ENCODE measurements at places on chromosomes 3 and 15.

DNA sequence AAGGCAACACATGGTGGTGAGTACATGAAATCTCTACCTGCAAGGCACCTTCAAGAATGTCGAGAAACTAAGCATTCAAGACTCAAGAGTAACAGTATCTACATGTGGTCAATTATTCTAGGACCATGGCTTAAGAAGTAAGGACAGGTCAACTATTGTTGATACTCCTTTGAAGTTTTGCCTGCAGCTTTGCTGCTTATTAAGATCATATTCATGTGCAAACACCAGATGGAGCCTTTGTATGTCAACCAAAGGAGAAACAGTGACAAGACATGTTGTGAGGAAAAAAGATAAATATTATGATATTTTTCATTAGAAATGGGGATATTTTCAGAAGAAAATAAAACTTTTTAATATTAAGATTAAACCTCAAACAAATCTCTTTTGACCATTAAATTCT lies 52.3 kb upstream of the FGF7 start:
- DNase-seq, result no peak

- DNase-seq, result no peak
Observed at GRCh38 chr15:70002897-70003296, 94.8 kb downstream of the TLE3 start.

DNA sequence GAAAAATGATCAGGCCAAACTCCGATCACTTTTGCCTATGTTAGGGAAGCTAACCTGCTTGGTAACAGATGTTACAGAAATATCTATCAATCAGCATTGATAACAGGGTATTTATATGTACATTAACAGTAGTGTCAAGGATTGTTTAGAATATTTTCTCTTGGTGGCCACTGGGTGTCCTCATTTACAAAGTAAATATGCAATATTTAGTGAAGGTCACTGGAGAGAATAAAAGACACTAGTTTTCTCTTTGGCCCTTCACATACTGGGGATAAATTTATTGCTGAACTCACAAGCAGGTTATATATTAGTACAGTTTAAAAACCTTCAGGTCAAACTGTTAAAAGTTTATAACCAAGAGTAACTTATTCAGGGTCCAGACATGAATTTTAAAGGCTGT lies 69.0 kb downstream of the TIGIT start:
- peak; percentile 69 for DNase-seq

DNA sequence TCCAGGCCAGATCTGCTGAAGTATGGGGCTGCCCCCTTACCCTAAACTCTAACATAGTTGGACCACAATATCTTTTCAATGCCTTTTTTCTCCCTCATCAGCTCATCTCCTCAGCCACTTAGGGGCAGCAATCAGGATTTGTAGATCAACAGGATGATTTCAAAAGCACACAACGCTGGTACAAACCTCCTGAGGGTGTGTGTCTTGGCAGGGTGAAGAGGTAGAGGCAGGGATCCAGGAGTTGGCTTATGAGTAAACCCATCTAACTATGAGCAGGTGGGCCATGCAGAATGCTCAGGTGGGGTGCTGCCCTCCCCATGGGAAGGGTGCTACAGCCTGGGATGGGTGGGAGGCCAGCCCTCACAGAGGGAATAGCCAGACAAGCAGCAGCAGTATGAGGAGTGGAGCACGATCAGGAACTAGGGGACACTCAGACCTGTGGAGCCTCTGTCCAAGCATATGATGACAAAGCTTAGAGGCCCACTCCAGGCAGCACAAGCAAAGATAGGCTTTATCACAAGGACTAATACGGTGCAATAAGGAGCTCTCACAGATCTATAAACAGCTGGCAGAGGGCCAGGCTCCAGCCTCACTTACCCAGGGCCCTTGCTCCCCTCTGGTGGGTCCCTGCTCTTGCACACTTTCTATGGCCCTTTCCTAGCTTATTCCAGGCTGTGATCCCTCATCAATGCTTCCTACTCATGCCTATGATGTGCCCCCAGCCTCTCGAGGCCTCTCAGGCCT lies 32.2 kb downstream of the IL20RB start:
- DNase-seq, result no peak

DNA sequence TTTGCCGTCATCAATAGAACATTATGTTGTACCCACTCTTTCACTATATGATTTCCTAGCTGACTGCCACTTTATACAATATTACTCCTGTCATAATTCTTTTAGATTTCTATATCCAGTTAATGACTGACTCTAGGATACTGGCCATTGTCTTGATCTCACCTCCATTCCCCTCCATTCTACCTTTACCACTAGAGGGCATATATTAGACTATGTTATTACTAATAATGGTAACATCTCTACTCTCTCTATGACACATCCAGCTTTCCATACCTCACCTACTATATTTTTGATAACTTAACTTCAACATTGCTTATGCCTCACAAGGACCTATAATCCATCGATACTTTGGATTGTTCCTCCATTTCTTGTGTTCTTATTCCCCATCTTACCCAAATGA lies 31.4 kb upstream of the POU1F1 start:
- no peak for DNase-seq

DNA sequence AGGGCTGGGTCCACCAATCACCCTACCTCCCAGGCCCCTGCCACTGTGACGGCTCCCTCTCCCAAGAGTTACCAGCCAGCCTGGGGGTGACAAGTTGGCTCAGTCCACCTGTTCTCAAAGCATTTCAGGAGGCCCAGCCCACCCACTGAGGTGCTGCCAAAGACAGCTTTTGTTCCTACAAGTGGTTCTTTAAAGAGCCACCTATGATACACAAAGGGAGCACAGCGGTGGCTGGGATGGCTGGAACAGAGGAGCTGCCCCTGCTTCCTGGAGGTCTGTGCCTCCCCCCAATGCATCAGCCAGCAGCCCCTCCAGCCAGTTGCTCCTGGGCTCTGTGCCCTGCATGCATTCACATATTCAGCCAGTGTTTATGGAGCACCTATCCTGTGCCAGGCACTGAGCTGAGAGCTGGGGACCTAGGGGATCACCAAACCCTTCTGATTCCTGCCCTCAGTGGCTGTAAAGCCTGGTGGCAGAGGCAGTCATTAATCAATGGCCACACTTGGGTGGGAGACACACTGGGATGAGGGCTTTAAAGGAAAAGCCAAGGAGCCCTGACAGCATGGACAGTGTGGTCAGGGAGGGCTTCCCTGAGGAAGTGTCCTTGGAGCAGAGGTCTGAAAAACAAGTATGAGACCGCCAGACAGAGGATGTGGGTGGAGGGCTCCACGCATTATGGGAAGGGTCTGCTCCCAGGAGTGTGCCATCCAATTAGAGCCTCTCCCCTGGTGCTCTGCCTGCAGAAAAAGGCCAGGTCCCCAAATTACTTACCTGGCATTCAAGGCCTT lies 107.1 kb upstream of the LINGO1 start:
- DNase-seq, result peak; percentile 73

GRCh38 chr3:152113413-152113812 lies 155.3 kb upstream of the MBNL1 start:
- no peak for DNase-seq

DNA sequence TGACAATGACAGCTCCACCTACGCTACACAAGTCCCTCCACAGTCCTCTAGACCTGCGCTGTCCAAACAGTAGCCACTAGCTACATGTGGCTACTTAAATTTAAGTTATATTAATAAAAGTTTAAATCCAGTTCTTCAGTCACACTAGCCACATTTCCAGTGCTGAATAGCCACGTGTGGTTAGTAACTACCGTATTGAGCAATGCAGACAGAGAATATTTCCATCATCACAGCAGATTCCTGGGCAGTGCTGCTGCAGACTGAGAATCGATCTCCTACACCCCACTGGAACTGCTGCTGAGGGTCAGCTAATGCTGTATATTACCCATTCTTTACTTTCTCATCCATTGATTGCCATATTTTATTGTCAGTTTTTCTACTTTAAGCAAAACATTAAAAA lies 40.9 kb downstream of the HDC start:
- no peak for DNase-seq

GRCh38 chr15:58306591-58307312 lies 125.0 kb upstream of the LIPC start:
- peak; percentile 82 for DNase-seq

GRCh38 chr15:58830556-58830955 lies 59.5 kb downstream of the MINDY2 start:
- DNase-seq, result no peak

- DNase-seq, result no peak
Observed at GRCh38 chr3:12327021-12327420, 38.2 kb downstream of the PPARG start.

DNA sequence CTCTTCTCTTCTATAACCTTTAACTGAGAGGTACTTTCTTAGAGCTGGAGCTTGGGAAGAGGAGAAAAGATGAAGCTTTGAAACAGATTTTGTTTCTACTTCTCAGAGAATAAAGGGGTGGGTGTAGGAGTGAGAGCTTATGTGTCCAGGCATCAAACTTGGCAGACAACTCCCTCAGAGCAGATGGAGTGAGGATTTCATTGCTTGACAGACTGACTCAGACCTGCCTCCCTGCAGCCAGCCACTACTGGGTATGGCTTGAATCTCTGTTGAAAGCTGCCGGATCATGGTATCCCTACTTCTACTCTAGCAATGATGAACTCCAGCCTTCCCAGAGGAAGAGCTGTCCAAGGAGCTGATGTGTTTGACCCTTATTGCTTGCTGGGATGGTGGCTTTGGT lies 36.7 kb downstream of the SYN2 start:
- DNase-seq, result no peak
